ENCODE measurements at places on chromosomes 2 and 18. TPM values are rescaled to one million over a fixed set of nuclear protein-coding genes. Genes with fewer than 3 reads are reported as not detected.

DNA sequence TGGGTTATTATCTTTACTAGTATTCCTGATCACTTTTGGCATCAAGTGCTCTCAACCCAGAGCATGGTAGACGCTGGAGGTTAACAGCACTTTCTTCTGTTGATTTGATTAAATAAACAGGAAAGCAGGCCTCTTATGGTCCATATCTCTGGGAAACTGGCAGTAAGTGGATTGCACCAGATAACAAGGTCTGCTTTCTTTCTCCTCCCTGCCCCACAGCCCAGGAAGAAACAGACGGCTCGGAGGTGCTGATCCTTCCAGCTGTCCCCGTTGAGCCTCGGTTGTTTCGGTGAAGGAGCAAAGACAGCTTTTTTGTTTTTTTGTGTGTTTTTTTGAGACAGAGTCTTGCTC is 100.8 kb upstream of the KCTD1 start:
- DNase-seq, result no peak

DNA sequence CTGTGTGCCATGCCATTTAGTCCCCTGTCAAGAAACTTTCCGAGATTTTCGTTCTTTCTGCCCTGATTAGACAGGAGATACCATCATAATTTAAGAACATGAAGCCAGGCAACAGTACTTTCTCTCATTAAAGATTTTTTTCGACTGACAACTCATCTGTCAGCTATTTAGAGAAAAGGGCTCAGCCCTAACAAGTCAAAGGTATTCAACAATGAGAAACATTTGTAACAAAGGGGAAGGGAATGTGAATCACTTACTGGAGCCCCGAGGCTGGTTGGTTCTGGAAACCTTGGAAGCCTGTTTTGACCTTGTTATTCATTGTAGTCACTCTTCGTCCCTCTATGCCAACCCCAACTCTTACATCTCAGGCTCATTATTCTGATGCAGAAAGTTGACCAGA is 199.4 kb downstream of the SPP2 start:
- DNase-seq, result no peak

TMEM178A gene
- total RNA-seq, result 3.2 TPM

- no peak for DNase-seq
Measured at GRCh38 chr2:47274054-47274782, 119.1 kb upstream of the STPG4 start.

DNA sequence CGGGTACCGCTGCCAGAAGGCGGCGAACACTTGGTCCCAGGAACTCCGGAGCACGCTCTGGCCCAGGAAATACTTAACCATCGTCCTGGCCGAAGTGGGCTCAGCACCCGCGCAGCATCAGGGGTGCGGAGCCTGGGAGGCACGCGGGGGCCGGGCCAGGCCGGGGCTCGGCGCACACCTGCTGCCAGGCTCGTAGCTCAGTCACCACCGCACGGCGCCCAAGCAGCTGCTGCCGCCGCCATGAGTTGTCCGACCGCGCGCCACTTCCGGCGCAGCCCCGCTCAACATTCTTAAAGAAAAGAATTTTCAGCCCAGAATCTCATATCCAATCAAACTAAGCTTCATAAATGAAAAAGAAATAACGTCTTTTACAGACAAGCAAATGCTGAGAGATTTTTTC is 34.0 kb downstream of the MDH1 start:
- DNase-seq, result no peak

CRYGD gene
- total RNA-seq, result not detected

DNA sequence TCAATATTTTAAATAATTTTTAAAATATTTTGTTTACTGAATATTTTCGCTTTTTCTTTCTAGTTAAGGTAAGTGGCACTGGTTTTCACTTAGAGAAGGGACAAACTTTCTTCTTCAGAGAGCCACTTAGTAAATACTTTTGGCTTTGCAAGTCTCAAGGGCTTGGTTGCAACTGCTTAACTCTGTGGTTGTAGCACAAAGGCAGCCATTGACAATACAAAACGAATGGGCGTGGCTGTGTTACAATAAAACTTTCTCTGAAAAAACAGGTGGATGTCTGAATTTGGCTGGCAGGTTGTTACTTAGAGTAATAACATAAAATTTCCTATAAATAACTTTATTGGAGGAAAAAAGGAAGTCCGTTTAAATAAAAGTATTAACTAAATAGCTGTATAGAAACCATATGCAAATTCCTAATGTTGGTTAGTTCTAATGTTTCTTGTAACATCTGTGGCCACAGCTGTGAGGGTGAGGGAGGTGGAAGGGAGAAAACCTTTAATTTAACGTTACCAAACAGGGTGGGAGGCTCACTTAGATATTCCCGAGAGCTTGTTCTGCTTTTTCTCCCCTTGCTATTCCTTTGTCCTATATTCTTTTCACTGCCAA is 62.4 kb upstream of the TNP1 start:
- no peak for DNase-seq

KDSR gene
- 32.9 TPM for total RNA-seq

CD28 gene
- total RNA-seq, result 0.92 TPM

DNA sequence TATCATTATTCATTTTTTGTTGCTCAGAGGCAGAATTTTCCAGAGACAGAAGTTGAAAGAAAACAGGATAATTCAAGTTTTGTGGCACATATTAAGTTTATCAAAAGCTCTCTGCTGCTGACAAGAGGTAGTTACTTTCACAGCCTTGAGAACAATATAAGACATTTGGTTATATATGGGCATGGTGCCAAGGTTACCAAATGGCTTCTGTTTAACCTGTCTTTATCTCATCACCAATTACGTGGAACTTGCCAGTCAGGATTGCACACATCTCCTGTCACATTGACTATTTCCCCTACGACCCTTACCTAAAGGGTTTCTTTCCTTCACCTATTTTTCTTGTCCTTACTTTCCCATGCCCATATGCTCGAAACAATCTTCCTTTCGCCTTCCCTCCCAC is 35.9 kb downstream of the KLF7 start:
- DNase-seq, result no peak

GRCh38 chr2:69594341-69594740 is 49.2 kb downstream of the AAK1 start:
- no peak for DNase-seq

GRCh38 chr18:76528477-76529432 is 33.7 kb upstream of the ZNF516 start:
- DNase-seq, result peak; percentile 39

DNA sequence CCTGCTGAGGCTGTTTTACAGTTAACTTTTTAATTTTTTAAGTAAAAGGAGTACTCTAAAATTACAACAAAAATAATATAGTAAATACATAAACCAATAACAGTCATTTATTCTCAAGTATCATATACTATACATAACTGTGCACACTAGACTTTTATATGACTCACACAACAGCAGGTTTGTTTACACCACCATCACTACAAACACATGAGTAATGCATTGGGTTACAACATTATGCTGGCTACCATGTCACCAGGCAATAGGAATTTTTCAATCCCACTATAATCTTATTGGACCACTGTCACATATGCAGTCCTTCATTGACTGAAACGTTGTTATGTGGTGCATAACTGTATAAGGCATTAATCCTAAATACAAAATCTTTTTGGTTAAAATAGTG is 42.5 kb downstream of the RASGRP3 start:
- DNase-seq, result no peak

- DNase-seq, result no peak
Measured at GRCh38 chr2:171452773-171453172, 18.7 kb downstream of the DCAF17 start.

IL1F10 gene
- not detected for total RNA-seq

DNA sequence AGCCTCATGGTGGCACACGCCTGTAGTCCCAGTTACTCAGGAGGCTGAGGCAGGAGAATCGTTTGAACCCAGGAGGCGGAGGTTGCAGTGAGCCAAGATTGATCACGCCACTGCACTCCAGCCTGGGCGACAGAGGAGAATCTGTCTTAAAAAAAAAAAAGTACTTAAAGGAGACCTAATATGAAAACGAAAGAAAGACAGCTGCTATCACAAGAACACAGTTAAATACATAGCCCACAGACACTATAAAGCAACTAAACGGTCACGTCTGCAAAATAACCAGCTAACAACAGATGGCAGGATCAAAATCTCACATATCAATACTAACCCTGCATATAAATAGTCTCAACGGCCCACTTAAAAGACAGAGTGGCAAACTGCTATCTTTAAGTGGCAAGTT is 43.9 kb upstream of the TACR1 start:
- DNase-seq, result no peak
